Stimulated activated CD8-positive, alpha-beta memory T cell treated with anti-CD3 and anti-CD28 coated beads, Interleukin-12 subunit alpha, Interleukin-12 subunit beta, amount 100 ng/mL, for 4 hours (primary cell): ENCODE measurements at places on chromosomes 1 and 21.

DNA sequence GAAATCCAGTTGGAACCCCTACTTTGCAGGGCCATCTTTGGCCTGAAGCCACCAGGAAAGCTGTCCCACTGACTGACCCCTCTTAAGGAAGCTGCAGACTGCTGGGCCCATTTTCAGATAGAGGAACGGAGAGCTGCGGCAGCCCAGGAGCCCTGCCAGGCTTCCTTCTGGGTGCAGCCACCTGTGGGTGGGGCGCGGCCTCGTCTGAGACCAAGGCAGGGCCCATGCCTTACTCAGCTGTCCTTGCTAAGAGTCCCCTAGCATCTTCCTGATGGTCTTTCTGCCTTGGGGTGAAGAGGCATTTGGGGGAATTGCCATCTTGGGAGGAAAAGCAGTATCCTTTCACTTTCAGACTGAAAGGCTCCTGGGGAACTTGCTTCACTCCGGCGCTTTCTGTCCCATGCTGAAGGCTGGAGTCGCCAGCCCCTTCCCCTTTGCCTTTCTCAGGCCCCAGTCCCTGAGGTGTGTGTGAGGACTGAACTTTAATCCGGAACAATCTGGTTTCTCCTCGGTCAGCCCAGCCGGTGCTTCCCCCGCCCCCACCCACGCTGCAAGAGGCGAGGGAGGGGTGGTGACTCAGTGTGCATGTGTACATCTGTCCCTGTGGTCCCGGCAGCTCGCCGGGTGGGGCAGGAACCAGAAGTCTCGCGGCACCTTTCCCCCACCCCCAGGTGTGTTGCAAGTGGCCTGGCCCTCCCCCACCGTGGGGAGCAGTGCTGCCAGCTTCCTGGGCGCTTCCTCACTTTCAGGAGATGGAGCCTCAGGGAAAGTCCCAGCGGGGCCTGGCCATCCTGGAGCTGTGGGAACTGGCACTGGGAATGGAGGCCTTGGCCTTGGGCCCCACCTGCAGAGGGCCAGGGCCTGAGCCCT lies 5.1 kb downstream of the ZC3H12A start:
- peak; percentile 91 for DNase-seq

- no peak for DNase-seq
Measured at GRCh38 chr1:10824821-10825540, 28.5 kb upstream of the CASZ1 start.

- DNase-seq: no peak
Measured at GRCh38 chr1:183090391-183091006, 67.3 kb downstream of the LAMC1 start.

GRCh38 chr1:23013657-23014056 lies 2.0 kb downstream of the TEX46 start:
- DNase-seq: no peak

DNA sequence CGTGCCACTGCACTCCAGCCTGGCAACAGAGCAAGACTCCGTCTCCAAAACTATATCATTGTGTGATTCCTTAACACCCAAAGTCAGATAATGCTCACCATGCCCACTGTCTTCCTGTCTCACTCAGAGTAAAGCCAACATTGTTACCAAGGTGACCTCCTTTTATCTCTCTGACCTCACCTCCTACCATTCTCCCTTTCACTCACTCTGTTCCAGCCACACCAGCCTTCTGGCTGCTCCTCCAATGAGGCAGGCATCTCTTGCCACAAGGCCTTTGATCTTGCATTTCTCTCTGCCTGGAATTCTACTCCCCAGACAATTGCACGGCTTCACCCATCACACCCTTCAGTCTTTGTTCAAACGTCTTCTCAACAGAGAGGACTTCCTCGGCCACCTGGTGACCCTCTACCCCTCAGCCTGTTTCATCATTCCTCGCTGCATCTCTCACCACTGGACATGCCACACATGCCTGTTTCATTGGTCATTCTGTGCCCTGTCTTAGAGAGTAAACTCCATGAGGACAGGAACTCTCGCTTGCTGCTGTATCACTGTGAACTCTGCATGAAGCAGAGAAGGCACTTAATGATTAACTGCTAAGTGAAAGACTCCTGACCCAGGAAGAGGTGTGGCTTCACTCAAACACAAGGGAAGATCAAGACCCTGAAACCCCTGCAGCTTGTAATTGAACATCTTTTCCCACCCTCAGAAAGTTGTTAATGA lies 67.1 kb upstream of the CAPZB start:
- no peak for DNase-seq

GRCh38 chr1:62917805-62918204 lies 133.9 kb downstream of the ATG4C start:
- DNase-seq: no peak

GRCh38 chr1:12715896-12716437 lies at the start of gene AADACL3:
TSS of gene AADACL3 (plus strand) at chr1:12716110. CDS start at chr1:12716177, 67 bp downstream.
- DNase-seq: no peak

- DNase-seq: no peak
Measured at GRCh38 chr1:228852024-228852423, 116.7 kb downstream of the RHOU start.

- no peak for DNase-seq
Measured at GRCh38 chr1:14841456-14841855, 243.0 kb downstream of the KAZN start.

DNA sequence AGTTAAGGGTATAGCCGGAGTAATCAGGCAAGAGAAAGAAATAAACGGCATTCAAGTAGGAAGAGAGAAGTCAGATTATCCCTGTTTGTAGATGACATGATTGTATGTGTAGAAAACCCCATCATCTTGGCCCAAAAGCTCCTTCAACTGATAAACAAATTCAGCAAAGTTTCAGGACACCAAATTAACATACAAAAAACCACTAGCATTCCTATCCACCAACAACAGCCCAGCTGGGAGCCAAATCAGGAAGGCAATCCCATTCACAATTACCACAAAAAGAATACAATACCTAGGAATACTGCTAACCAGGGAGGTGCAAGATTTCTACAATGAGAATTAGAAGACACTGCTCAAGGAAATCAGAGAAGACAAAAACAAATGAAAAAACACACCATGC lies 45.3 kb downstream of the MAST2 start:
- no peak for DNase-seq

GRCh38 chr1:2124446-2125198 lies 70.0 kb downstream of the FAAP20 start:
- no peak for DNase-seq

- no peak for DNase-seq
Measured at GRCh38 chr1:29196863-29197589, 15.3 kb upstream of the SRSF4 start.

- no peak for DNase-seq
Measured at GRCh38 chr1:39266269-39266668, 61.8 kb downstream of the MACF1 start.

GRCh38 chr1:37731312-37732019 lies 33.5 kb downstream of the EPHA10 start:
- no peak for DNase-seq

DNA sequence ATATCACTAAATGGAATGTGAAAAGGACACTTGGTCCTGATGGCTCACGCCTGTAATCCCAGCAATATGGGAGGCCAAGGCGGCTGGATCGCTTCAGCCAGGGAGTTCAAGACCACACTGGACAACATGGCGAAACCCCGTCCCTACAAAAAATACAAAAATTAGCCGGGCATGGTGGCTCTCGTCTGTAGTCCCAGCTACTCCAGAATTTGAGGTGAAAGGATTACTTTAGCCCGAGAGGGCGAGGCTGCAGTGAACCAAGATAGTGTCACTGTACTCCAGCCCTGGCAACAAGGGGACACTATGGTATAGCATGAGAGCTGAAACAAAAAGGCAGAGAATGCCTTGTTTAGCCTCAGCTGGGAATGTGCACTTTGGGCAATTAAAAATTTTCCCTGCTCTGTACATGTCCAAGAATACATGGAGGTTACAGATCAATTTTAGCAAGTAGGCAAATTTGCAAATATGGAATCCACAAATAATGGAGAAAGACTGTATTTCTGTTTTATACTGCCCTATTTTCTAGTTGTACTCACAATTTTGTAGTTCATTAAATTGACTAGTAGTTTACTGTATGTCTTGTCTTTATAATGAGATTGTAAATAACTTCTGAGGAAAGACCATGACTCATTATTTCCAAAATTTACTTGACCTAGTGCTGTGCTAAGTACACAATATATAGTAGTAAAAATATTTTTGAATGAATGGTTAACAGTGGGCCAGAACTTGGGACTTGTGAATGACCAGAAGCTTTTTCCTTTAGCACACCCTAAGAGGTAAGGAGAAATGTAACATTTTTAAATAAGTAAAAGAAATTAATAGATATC lies 2.0 kb upstream of the ANGEL2 start:
- no peak for DNase-seq

DNA sequence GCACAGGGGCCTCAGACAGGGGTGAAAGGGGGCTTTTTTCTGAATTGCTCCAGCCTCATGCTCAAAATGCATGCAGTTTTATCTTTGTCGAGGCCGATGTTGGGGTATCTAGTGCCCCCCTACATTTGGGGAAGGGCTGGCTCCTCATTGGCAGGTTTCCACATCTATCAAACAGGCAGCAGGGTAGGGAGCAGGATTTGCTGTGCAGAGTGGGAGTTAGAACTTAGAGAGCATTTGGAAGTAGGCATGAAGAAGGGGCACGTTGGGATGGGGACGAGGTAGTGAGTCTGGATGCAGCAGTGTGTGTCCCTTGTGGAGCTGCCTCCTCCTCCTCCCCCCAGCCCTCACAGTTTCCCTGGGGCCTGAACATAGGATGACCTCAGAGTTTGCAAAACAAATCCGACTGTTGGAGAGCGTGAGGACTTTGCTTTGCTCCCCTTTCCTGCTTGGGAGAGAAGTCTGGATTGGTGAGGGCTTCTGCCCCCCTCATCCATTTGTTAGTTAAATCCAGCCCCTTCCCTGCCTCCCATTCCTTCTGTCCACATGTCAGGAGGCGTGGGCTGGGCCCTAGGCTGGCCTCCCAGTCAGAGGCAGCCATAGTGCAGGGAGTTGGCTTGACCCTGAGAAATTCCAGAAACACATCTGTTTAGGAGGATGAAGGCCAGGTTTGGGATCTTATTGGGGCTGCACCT lies 36.9 kb upstream of the GPR37L1 start:
- DNase-seq: no peak

DNA sequence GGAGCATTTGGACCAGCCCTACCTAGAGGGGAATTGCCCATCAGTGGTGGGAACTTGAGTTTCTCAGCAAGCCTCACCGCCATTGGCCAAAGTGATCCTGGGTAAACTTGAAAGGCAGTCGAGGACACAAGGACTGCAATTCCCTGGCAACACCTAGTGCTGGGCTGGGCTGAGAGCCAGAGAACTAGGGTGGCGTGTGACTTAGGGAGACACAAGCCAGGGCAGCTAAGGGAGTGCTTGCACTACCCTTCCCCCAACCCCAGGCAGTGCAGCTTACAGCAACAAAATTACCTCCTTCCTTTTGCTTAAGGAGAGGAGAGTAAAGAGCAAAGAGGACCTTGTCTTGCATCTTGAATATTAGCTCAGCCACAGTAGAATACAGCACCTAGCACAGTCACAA lies 176.9 kb upstream of the PRMT6 start:
- no peak for DNase-seq

DNA sequence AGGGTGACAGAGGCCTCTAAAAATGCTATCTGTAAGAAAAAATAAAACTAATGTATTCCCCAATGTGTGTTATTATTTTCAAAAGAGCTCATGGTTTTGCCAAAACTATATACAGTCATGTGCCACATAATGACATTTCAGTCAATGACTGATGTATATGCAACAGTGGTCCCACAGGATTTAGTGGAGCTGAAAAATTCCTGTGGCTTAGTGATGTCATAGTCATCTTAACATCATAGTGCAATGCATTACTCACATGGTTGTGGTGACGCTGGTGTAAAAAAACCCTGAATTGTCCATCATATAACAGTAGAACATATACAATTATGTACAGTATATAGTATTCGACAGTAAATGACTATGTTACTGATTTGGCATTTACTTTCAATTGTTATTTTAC lies 172.4 kb downstream of the CACNA1E start:
- no peak for DNase-seq

GRCh38 chr1:211082824-211083223 lies 51.1 kb downstream of the KCNH1 start:
- no peak for DNase-seq

- DNase-seq: no peak
Measured at GRCh38 chr1:195577748-195578147, 1030.5 kb downstream of the KCNT2 start.

- no peak for DNase-seq
Measured at GRCh38 chr1:100736746-100737145, 17.2 kb downstream of the VCAM1 start.

- DNase-seq: no peak
Measured at GRCh38 chr1:3674100-3675094, 22.1 kb downstream of the TP73 start.

DNA sequence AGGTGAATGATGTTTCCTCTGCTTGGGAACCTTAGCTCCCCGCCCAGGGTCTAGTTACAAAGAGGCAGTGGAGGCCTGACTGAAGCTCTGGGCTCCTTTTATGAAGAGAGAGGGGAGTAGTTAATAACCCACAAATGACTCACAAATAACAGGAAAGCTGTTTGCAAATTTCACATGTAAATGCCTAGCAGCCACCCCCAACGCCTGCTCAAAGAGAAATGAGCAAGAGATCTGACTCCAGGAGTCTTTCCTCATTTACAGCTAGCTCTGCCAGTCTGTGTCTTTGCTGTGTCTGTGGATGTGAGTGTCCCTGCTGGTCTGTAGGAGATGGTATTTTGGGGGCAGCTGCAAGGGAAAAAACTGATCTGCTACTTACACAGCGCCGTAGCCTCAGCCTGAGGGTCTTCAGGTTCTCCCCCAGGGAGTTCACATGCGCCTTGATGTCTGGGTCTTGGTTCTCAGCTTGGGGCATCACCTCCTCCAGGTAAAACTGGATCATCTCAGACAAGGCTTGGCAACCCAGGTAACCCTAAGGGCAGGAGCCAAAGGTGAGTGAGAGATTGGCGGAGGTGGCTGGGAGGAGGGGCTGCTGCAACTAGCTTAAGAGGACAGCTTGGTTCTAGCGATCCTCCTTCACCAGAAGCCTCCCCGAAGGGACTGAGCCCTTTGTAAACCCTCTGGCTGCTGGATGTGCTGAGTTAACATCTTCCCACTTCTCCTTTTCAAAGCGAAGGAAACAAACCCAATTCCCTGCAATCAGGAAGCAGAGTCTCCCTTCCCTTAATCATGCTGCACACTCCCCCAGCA lies at the start of gene IL19:
IL19 (plus strand) TSS at position 243 of the 807 bp plus-strand sequence. CDS start 65,890 bp downstream, outside the sequence.
- DNase-seq: no peak

DNA sequence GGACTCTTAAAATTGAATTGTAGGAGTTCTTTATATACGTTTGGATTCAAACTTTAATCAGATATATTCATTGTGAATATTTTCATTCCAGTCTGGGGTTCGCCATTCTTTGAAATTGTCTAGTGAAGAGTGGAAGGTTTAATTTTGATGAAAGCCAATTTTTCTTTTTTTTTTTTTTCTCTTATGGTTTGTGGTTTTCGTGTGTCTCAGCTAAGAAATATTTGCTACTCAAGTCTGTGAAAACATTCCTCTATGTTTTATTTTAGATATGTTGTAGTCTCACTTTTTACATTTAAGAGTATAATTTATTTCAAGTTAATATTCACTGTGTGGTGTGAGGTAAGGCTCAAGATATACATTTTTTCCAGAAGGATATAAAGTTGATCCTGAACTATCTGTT lies 220.5 kb downstream of the KCNT2 start:
- no peak for DNase-seq
